ENCODE measurements at places on chromosomes 16 and 17. TPM values are rescaled to one million over a fixed set of nuclear protein-coding genes. Genes with fewer than 3 reads are reported as not detected.
A peak's percentile ranks its signal among the peaks of the same experiment; 100 is the strongest.

DNA sequence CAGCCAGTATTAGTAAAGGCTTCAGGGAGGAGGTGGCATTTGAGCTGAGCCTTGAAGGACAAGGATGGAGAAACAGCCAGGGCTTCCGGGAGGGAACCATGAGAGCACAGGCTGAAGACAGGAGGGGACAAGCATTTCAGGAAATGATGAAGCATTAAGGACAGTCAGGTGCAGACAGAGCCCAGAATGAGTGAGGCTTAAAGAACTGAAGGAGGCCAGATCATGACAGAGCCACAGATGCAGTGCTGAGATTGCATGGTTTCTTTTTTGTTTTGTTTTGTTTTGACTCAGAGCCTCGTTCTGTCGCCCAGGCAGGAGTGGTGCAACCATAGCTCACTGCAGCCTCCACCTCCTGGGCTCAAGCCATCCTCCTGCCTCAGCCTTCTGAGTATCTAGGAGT lies 211.5 kb downstream of the SOX9 start:
- DNase-seq = no peak
- H3K27me3 ChIP-seq = no peaks in the 10 kb centered on the region
- H3K27ac ChIP-seq = no peak overlapping the region
- no peaks in the 10 kb centered on the region for H3K36me3 ChIP-seq

DNA sequence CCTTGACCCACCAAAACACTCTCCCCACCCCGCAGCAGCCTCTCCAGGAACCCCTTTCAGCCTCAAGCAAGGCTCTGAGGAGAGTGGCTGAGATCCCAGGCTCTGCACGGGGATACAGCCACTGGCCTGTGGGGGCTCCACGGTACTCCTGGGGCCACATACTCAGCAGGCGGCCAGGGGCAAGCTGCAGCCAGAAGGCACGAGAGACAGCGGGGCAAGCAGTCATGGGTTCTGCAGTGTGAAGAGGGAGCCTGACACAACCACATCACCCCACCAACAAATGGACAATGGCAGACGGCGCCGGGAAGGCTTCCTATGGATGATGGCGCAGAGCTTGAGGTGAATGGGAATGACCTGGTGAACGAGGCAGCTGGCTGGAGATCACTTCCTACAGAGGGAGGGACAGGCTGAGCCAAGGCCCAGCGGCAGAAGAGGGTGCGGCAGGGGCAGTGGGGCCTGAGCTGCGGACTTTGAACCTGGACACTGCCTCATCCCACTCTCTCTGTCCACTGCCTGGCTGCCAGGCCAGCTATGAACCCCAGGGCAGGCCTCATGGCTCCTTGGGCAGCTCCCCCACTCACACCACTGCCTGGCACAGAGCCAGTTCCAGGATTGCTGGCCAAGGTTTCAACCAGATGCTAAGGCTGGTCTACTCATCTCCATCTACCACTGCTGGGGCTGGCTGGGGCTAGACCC lies 10.8 kb upstream of the BCAR1 start:
- no peak overlapping the region for H3K4me3 ChIP-seq
- no peaks in the 10 kb centered on the region for H3K36me3 ChIP-seq
- DNase-seq = peak; percentile 67
- H3K4me1 ChIP-seq = peaks cover 42% of the 10 kb centered on the region
- no peak overlapping the region for H3K27ac ChIP-seq

- H3K27ac ChIP-seq = no peak overlapping the region
- no peaks in the 10 kb centered on the region for H3K27me3 ChIP-seq
- H3K4me3 ChIP-seq = no peak overlapping the region
- no peaks in the 10 kb centered on the region for H3K36me3 ChIP-seq
Observed at GRCh38 chr16:48041981-48042421, 113.8 kb downstream of the ABCC12 start.

GRCh38 chr17:19273731-19274130 lies 36.6 kb downstream of the EPN2 start:
- H3K4me3 ChIP-seq = no peak overlapping the region
- no peak overlapping the region for H3K27ac ChIP-seq
- H3K27me3 ChIP-seq = no peaks in the 10 kb centered on the region

- DNase-seq = no peak
- H3K4me3 ChIP-seq = no peak overlapping the region
- H3K27ac ChIP-seq = no peak overlapping the region
- no peaks in the 10 kb centered on the region for H3K27me3 ChIP-seq
- H3K36me3 ChIP-seq = no peaks in the 10 kb centered on the region
Observed at GRCh38 chr17:82776454-82776853, 24.6 kb downstream of the TBCD start.

- no peaks in the 10 kb centered on the region for H3K36me3 ChIP-seq
- no peak for DNase-seq
- no peaks in the 10 kb centered on the region for H3K27me3 ChIP-seq
- no peak overlapping the region for H3K27ac ChIP-seq
- no peaks in the 10 kb centered on the region for H3K4me1 ChIP-seq
- no peak overlapping the region for H3K4me3 ChIP-seq
Observed at GRCh38 chr17:59278406-59278805, 53.0 kb upstream of the YPEL2 start.

- H3K36me3 ChIP-seq = no peaks in the 10 kb centered on the region
- H3K4me3 ChIP-seq = no peak overlapping the region
- no peak for DNase-seq
- no peaks in the 10 kb centered on the region for H3K4me1 ChIP-seq
- H3K27ac ChIP-seq = no peak overlapping the region
Observed at GRCh38 chr17:76255801-76256429, 9.2 kb upstream of the UBALD2 start.

DNA sequence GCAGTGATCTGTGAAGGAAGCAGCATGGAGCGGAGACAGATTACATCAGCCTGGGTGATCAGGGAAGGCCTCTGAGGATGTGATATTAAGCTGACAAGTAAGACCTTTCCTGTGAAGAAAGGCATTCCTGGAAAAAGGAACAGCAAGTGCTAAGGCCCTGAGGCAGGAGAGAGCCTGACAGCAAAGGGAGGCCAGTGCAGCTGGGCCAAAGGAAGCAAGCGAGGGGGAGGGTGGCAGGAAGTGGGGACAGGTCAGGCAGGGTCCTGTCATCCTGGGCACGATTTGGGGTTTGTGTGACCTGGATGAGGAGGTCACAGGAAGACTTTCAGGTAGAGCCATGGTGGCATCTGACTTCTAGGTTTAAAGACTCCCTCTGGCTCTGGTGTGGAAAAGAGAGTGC lies 12.3 kb downstream of the CPNE2 start:
- H3K27me3 ChIP-seq = no peaks in the 10 kb centered on the region
- no peaks in the 10 kb centered on the region for H3K36me3 ChIP-seq
- no peak overlapping the region for H3K4me3 ChIP-seq
- no peak overlapping the region for H3K27ac ChIP-seq
- no peaks in the 10 kb centered on the region for H3K4me1 ChIP-seq

DNA sequence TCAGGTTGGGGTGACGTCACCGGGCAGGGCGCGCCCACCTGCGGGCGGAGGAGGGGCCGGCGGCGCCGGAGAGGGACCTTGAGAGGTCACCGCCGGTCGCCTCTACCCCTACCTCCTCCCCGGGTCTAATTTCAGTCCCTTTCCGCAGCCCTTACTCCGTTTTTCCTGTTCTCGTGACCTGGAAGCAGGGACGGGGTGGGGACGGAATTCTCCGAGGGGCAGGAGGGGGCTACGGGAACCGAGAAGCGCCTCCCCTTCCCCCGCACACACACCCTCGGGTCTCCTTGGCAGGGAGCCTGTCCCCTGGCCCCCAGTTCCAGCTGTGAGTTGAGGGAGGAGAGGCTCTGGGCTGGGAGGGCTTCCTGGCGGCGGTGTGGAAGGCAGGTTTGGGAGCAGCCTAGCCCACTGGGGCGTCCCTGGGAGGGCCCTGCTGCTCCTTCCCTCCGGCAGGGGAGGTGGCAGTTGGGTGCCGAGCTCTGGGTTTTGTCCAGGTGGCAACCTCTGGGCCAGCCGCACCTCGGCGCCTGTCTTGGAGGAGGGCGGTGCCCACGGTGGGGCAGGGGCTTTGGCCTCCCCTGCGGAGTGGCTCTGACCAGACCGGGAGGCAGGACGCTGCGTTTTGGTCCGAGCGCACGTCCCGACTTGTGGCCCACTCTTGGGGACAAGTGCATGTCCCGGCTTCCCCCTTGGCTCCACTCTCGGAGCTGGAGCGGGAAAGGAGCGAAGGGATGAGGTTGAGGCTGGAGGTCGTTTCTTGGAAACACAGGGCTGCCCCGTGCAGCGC lies 773 bp downstream of the SYNGR3 start:
- peaks cover 7% of the 10 kb centered on the region for H3K4me1 ChIP-seq
- no peak overlapping the region for H3K27ac ChIP-seq
- no peak for DNase-seq

GRCh38 chr17:39626171-39627046 lies at the start of gene PPP1R1B:
TSS of gene PPP1R1B (plus strand) at chr17:39626952. CDS start at chr17:39627393, 441 bp downstream.
- peaks cover 2% of the 10 kb centered on the region for H3K4me1 ChIP-seq
- H3K27ac ChIP-seq = no peak within 1 kb of the TSS
- H3K36me3 ChIP-seq = no peaks in the 10 kb centered on the region
- peak within 1 kb of the TSS; percentile 26 for H3K4me3 ChIP-seq
- DNase-seq = no peak

- no peak overlapping the region for H3K4me3 ChIP-seq
- H3K27ac ChIP-seq = no peak overlapping the region
- no peaks in the 10 kb centered on the region for H3K27me3 ChIP-seq
- DNase-seq = peak; percentile 22
Observed at GRCh38 chr16:62225675-62226074, 189.4 kb upstream of the CDH8 start.

GRCh38 chr16:15703029-15703736 lies 53.1 kb downstream of the NDE1 start:
- H3K4me3 ChIP-seq = no peak overlapping the region
- no peaks in the 10 kb centered on the region for H3K4me1 ChIP-seq
- no peaks in the 10 kb centered on the region for H3K27me3 ChIP-seq
- no peaks in the 10 kb centered on the region for H3K36me3 ChIP-seq
- H3K27ac ChIP-seq = no peak overlapping the region

GRCh38 chr17:36118477-36119353 lies 15.1 kb downstream of the CCL4 start:
- no peak for DNase-seq
- H3K27ac ChIP-seq = no peak overlapping the region
- H3K36me3 ChIP-seq = no peaks in the 10 kb centered on the region
- H3K4me1 ChIP-seq = no peaks in the 10 kb centered on the region

GRCh38 chr16:57643910-57644309 lies 15.5 kb downstream of the ADGRG1 start:
- H3K4me1 ChIP-seq = no peaks in the 10 kb centered on the region
- no peaks in the 10 kb centered on the region for H3K36me3 ChIP-seq
- no peak for DNase-seq
- H3K27ac ChIP-seq = no peak overlapping the region
- H3K27me3 ChIP-seq = no peaks in the 10 kb centered on the region
- H3K4me3 ChIP-seq = no peak overlapping the region

DNA sequence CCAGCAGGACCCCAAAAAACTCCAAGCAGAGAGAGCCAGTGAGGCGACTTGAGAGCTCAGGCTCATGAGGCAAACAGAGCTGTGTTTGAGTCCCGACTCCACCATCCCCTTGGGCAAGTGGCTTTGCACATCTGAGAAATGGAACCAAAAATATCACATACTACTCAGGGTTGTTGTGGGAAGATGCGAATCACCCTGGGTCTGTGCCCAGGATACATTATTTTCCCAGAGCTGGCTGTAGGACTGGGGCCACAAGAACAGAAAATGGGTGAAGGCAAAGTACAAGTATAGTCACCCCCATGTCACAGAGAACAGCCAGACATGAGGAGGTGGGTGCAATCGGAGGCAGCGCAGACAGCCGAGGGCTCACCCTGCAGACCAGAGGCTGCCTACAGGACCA lies 127.3 kb downstream of the GAS7 start:
- no peak overlapping the region for H3K27ac ChIP-seq
- H3K4me3 ChIP-seq = no peak overlapping the region
- no peaks in the 10 kb centered on the region for H3K27me3 ChIP-seq
- no peak for DNase-seq
- H3K4me1 ChIP-seq = peaks cover 3% of the 10 kb centered on the region
- H3K36me3 ChIP-seq = no peaks in the 10 kb centered on the region

The CYBC1 gene
- 96.9 TPM for total RNA-seq

The CA7 gene
- total RNA-seq = not detected

The EPOP gene
- total RNA-seq = 0.83 TPM

The KRTAP4-6 gene
- not detected for total RNA-seq

The SLC13A2 gene
- total RNA-seq = not detected
